Cardiac septum (tissue), 1 donor: ENCODE measurements at places on chromosomes 1 and 21.

- DNase-seq: no peak
Observed at GRCh38 chr1:92953491-92953890, 7.8 kb downstream of the DIPK1A start.

GRCh38 chr1:10033359-10033845 lies 644 bp downstream of the UBE4B start:
- no peak for DNase-seq

- no peak for DNase-seq
Observed at GRCh38 chr1:200673952-200674823, 4.5 kb upstream of the DDX59 start.

GRCh38 chr1:71667216-71667615 lies 586.4 kb upstream of the ZRANB2 start:
- DNase-seq: no peak

GRCh38 chr21:46452710-46453109 lies 6.0 kb upstream of the DIP2A start:
- no peak for DNase-seq

GRCh38 chr1:28893403-28894102 lies 20.8 kb upstream of the EPB41 start:
- DNase-seq: no peak

GRCh38 chr1:17177651-17178050 lies 27.3 kb upstream of the PADI1 start:
- DNase-seq: no peak

GRCh38 chr1:111605576-111605975 lies 14.0 kb upstream of the RAP1A start:
- no peak for DNase-seq

GRCh38 chr1:186078245-186078644 lies 296.8 kb downstream of the TPR start:
- DNase-seq: no peak

- DNase-seq: no peak
Observed at GRCh38 chr1:224644553-224645154, 28.5 kb downstream of the CNIH3 start.

- DNase-seq: no peak
Observed at GRCh38 chr1:6178751-6179563, 1.2 kb downstream of the CHD5 start.

GRCh38 chr1:5911157-5911556 lies 81.1 kb downstream of the NPHP4 start:
- peak; percentile 22 for DNase-seq

- no peak for DNase-seq
Observed at GRCh38 chr1:51247022-51247421, 10.9 kb downstream of the RNF11 start.

- no peak for DNase-seq
Observed at GRCh38 chr1:227215863-227216510, 102.3 kb downstream of the CDC42BPA start.

- no peak for DNase-seq
Observed at GRCh38 chr1:36023098-36023769, 60.7 kb upstream of the TEKT2 start.

- no peak for DNase-seq
Observed at GRCh38 chr1:209080170-209080781, 503.2 kb upstream of the CAMK1G start.

- DNase-seq: no peak
Observed at GRCh38 chr1:19164274-19165015, 45.6 kb downstream of the UBR4 start.

- no peak for DNase-seq
Observed at GRCh38 chr21:22154579-22155274, 1156.5 kb downstream of the NCAM2 start.

DNA sequence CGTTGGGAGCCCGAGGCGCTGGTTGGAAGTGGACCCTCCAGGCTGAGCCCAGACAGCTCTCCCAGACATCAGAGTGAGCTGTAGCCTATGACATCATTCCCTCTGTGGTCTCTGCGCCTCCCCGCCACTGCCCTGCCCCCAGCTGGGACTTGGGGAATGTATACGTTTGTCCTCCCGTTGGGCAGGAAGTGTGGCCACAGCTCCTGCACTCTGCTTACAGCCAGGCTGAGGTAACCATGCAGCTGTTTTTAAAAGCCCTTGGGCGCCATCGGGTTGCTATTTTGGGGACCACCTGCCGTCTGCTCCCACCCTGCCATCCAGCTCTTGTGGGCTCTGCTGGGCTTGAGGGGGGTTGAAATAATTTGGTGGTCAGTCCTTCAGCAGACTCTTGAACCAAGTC lies 7.8 kb downstream of the VASH2 start:
- no peak for DNase-seq

- DNase-seq: no peak
Observed at GRCh38 chr1:230899841-230900251, 31.5 kb upstream of the C1orf198 start.

DNA sequence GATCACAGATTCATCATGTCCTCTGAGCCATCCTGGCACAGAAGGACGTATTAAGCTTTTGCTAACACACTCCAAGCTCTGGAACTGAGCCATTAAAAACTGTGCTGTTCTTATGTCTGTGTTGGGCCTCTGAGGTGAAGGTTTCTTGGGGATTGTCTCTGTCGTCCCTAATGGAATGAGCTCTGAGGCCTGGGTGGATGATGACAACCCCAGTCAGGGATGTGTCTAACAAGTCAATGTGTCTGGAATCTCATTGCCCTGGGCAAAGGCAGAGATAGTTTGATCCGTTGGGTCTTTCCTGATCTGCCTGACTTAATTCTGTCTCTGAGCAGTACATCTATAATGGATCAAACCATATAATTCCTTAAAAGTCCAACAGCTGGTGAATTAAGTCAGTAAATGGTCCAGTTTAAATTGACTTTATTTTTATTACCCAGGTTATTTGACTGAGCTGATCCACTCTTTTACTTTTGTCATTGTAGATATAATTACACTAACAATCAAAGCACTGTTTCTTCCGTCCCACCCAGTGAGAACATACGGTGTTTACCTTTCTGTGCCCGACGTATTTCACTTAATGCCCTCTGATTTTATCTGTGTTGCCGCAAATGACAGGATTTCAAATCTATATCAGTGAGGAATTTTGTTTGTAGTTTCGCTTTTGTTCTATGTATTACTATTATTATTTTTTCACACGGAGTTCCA lies 38.8 kb upstream of the OR2B11 start:
- DNase-seq: no peak

GRCh38 chr1:198359024-198359653 lies 181.3 kb downstream of the ATP6V1G3 start:
- DNase-seq: no peak

DNA sequence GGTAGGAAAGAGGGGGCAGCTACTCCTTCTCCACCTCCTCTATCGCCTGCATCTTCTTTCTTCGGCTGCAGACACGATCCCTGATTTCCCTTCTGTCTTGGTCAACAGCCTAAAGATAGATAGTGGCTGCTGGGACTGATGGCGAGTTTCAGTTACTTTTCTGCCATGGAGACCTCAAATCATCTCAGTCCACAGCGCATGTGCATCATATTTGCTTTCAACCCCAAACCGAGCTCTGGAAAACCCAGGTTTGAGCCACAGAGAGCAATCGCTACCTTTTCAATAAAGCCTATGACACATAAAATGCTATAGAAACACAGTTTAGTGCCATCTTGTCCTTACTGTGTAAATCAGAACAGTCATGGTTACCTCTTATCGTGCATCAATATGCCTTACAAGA lies 142.9 kb upstream of the IRF2BP2 start:
- no peak for DNase-seq

- no peak for DNase-seq
Observed at GRCh38 chr1:87902830-87903229, 574.1 kb downstream of the LMO4 start.

DNA sequence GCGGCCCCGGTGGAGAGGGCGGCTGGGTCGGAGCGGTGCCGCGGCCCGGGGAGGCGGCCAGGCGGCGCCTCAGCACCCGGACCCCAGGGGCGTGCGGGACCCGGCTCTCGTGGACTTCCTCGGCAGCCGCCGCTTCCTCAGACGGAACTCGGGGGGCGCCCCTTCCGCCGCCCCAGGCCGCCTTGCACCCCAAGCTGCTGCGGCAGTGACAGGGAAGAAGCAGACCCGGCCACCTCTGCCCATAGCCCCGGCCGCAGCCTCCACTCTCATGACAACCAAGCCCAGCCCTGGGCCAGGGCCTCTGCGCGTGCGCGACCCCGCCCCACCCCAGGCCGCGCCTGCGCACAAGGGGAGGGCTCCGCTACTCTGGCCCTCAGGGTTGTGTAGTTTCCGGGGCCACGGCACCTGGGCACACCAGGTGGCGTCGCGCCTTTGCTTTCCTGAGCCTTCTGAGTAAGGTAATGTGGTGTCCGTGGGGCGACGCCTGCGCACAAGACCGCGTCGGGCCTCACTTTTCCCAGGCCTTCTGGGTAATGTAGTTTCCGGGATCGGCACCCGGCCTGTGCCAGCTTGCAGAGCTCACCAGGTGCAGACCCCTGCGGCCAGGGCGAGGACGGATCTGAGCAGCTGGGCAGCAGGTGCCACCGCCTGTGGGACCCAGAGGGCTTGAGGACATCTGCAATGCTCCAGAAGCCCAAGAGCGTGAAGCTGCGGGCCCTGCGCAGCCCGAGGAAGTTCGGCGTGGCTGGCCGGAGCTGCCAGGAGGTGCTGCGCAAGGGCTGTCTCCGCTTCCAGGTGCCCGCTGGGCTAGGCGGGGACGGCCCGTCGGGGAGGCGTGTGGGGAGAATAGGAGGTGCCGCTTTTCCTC lies at the start of the genes CEP104 and DFFB:
CEP104 (minus strand) TSS at position 289 of the 868 bp plus-strand sequence. CDS start 4,804 bp downstream, outside the sequence.
DFFB (plus strand) TSS at position 554 of the 868 bp plus-strand sequence; CDS start at position 682, 128 bp downstream.
- DNase-seq: peak; percentile 93

GRCh38 chr1:30133414-30134055 lies 589.9 kb downstream of the MATN1 start:
- DNase-seq: no peak

- no peak for DNase-seq
Observed at GRCh38 chr1:89995598-89996449, 914 bp downstream of the ZNF326 start.

GRCh38 chr1:12038356-12039163 lies 19.3 kb downstream of the MIIP start:
- no peak for DNase-seq

- no peak for DNase-seq
Observed at GRCh38 chr1:47436979-47437446, 831 bp upstream of the FOXD2 start.

DNA sequence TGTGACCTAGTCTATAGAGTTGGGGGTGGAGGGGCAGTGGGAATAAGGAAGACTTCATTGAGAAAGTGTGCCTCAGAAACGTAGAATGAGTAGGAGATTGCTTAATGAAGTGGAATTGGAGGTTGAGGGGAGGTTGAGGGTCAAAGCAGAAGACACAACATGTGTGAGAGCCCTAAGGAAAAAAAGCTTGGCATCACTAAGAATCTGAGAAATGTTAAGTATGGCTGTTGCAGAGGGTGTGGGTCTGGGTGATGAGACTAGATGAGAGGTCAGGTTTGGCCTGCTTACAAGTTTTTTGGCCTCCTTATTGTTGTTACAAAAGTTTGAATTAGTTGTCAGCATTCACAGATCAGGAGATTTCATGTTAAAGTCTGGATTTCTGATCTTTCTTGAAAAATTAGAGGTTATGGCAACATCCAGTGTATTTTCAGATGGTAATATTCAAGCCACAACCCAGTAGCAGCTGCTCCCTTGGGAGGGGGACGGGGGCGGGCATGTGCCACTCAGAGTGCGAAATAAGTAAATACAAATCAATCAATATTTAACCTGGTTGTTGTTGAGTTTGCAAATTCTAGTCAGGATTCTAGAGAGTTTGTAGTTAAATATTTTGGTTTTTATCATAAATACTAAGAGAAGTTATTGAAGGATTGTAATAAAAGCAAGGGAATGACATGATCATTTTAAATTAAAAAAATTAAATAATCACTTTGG lies 4.3 kb downstream of the MAN1A2 start:
- DNase-seq: no peak

GRCh38 chr1:72355899-72356298 lies 73.6 kb upstream of the NEGR1 start:
- DNase-seq: no peak

- DNase-seq: no peak
Observed at GRCh38 chr1:46218443-46218842, 15.3 kb downstream of the LURAP1 start.

DNA sequence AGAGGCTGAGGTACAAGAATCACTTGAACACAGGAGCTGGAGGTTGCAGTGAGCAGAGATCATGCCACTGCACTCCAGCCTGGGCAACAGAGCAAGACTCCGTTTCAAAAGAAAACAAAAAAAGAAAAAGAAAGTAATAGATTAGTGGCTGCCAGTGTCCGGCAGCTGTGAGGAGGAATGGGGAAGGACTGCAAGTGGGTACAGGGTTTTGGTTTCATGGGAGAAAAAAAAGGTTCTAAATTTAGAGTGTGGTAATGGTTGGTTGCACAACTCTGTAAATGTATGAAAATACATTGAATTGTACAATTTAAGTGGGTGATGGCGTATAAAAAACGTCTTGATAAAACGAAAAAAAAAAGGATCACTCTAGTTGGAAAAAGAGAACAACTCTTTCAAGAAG lies 6.7 kb downstream of the TAF1A start:
- no peak for DNase-seq

GRCh38 chr1:207603777-207604176 lies 41.2 kb upstream of the CR1L start:
- no peak for DNase-seq

DNA sequence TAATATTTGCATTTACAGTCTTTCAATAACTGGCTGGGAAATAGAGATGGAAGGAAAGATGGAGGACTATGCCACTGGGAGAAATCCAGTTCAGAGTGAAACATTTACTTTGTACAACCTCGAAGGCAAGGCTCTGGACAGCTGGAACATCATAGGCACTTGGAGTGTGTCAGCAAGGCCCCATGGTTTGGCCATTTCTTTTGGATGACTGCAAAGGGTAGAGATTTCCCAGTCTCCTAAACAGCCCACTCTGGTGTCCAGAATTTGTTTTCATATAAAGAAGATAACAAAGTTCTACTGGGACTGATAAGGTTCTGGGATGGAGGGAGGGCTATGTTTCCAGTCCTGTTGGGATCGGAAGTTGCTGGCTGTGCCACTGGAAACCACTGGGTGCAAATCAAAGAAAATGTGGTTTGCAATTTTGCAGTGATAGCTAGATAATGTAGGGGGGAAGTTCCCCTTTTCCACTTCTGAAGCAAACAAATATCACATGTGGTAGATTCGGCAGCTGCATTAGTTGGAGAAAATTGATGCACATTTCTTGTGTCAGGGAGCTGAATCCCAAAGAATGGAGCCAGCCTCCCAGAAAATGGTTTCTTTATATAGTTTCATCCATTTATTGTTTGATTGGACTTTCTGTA lies 16.2 kb downstream of the KCND3 start:
- no peak for DNase-seq

DNA sequence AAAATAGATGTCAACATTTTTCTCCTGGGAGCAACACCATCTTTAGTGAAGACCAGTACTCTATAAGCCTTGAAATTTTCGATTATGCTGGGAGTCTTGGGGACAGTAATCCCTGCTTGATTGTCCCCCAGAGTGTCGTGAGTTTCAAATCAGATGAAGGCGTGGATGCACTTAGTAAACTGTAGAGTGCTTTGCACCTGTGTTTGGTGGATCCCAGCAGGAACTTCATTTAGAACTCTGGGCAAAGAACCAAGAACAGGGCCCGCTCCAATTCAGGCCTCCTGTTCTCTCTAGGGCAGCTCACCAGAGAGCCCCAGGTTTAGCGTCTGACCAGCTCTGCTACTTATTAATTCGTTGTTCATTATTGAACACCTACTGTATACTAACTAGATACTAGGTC lies 1.5 kb downstream of the GPX7 start:
- DNase-seq: no peak
